Activated T-cell treated with anti-CD3 and anti-CD28 coated beads for 4 hours (primary cell): ENCODE measurements at places on chromosomes 5 and 9.

- no peak for DNase-seq
These were observed 986 bp downstream of the PLPP1 start for GRCh38 chr5:55533521-55534435.

DNA sequence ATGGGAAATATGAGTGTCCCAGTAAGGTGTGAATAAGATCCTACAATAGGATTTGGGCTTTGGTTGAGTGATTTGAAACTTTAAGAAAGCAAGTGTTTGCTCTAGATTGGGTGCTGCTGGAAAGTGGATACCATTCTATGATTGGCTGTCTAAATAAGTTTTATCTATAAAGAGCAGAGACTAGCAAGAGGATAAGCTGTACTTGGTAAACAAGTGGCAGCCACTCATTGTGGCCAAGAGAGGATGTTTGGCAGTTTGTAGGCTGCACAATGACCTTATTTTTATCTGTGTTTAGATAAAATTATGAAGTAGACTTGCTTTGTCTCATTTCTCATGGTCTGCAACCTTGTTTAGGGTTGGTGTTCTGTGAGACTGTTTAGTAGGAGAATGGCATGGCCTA, 341.6 kb upstream of the PIK3R1 start:
- DNase-seq: no peak

DNA sequence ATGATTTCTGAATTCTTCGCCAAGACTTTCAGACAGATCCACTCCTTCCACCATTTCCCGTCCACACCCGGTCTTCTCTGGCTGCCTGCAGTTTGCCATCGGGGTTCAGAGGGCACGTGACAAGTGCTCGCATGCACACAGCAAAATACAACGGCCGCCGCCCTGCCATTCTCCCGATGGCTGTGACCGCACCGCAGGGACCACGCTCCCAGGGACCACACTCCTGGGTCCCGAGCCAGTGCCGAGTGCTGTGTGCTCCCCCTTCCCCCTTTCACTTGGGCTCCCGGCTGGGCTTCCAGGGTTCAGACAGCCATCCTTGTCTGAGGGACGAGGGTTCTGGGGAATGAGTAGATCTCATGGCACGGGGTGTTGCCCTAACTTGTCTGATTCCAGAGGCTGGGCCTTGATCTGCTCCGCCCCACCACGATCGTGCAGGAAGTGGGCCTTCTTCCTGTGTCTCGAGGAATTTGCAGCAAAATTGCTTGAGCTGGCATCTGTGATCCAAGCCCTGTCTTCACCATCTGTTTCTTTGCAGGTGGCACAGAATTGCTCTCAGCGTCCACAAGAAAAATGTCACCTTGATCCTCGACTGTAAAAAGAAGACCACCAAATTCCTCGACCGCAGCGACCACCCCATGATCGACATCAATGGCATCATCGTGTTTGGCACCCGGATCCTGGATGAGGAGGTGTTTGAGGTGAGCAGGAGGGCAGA, 59.2 kb downstream of the COL5A1 start:
- DNase-seq: no peak

DNA sequence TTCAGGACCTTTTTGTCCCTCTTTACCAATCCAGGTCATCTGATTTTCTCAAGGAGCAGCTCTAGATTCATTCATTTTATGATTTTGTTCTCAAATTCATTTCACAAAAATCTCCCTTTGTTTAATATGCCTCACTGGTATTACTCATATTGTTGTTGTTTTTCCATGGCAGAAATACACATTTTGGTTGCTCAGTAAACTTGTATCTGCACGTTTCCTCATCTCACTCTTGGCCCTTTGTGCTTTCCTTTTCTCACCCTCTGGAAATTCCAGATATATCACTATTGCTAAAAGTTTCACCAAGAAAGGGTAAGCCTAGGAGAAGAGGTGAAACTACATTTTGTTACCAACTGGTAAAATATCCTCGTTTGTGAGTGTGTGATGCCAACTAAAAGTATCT, 14.8 kb downstream of the ASPN start:
- DNase-seq: no peak

DNA sequence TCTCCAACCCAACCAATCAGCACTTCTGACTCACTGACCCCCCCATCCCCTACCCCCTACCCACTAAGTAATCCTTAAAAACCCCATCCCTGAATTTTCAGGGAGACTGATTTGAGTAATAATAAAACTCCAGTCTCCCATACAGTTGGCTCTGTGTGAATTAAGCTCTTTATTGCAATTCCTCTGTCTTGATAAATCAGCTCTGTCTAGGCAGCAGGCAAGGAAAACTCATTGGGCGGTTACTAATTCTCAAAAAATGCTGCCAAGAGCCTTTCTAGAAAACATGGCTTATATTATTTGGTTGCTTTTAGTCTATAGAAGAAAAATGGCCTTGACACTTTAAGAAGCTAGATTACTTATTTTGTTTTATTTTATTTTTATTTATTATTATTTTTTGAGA, 131.7 kb downstream of the SUSD1 start:
- no peak for DNase-seq

DNA sequence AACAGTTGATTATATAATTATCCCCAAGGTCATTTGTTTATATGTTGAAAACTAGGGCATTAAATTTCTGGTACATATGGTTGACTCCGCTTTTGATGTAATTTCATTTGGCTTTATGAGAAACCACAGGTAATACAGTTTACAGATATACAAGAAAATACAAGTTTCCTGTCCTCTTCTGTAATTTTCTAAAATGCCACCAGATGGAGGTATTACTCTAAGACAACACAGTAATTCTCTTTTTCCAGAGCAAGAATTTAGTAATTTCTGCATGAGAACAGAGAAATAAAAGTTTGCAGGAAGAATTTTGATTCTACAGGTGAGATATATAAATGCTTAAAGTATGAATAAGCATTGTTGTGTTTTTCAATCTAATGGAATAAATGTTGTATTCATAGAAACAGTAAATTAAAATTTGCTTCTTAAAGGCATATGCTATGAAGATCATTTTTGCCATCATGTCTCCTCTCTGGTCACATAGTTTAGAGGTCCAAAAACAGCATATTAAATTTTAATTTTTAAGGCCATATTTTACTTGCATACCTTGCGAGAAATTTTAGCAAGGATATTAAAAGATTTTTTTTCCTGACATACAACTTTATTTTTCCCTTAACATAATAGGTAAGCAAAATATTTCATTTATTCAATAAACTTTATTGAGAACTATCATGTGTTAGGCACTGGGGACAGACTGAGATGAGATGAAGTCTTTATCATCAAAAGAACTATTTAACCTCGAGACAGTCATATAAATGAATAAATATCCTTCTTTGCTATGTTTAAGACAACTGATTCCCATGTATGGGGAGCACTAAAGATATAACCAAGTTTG, 22.7 kb downstream of the CHD1 start:
- DNase-seq: no peak

DNA sequence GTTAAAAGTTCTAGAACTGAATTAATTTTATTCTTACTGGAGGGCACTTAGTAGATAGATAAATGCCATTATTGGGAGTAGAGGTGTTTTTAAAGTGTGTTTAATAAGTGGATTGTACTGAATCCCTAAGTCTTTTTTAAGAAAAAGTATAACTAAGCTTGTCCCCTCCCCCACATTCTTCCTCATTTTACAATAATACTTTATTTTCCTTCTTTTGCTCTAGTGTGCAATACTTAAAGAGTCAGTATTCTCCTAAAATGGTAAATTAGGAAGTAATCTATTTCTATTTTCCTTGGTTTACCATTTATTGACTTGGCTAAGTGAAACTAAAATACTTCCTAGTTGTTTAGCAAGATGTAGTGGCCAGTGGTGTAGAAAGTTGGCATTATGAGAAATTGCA, 11.6 kb downstream of the UBLCP1 start:
- DNase-seq: no peak
